T-helper 2 cell (primary cell): ENCODE measurements at places on chromosomes 2 and 18.

GRCh38 chr2:29255004-29255403 is 139.8 kb downstream of the CLIP4 start:
- DNase-seq = no peak

DNA sequence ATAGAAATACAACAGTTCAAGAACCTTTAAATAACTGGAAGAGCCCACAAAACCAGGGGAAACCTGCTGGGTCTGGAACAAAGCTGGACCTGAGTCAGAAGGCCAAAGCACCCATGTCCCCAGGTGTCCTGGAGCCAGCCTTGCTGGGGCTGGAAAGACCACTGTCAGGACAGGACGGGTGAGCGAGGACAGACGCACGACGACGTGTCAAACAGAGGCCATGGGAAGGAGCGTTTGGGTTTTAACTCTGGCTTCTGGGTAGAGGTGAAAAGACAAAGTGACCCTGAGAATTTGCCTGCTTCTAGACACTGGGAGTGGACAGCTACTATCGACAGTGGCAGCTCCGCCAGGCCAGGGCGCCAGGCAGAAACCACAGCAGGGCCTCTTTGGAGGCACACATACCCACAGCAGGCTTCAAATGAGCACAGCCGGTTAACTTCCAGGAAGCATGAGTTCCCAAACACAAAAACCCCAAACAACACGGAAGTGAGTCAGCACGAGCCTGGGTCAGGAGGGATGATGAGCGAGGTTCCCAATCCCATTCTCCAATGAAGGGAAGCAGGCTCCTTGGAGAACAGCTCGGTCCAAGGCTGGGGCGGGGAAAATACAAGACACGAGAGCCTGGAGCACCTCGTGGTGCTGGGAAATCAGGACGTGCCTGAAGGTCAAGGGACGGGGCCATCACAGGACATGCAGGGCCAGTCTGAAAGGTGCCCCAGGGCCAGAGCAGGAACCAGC is 208.0 kb downstream of the TWIST2 start:
- DNase-seq = no peak

GRCh38 chr2:5290900-5291546 is 401.2 kb upstream of the SOX11 start:
- DNase-seq = no peak

- no peak for DNase-seq
These were observed 10.3 kb downstream of the HS1BP3 start for GRCh38 chr2:20640411-20641122.

DNA sequence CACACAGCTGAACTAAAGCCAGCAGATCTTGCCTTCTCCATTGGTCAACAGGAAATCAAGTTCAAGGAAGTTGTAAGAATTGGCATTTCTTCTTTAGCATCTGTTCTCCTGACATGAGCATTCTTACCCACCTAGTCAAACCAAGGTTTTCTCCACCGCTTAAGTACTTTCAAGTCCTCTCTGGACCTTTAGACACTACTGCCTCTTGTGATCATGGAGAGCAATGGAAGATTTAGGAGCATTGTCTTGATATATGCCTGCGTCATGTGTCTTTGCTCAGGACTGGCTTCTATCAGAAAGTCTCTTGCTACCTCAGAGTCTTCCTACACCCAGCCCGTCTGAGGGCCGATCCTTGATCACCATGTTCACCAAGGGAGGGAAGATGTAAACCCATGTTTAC is 262.2 kb downstream of the PHLPP1 start:
- DNase-seq = no peak

DNA sequence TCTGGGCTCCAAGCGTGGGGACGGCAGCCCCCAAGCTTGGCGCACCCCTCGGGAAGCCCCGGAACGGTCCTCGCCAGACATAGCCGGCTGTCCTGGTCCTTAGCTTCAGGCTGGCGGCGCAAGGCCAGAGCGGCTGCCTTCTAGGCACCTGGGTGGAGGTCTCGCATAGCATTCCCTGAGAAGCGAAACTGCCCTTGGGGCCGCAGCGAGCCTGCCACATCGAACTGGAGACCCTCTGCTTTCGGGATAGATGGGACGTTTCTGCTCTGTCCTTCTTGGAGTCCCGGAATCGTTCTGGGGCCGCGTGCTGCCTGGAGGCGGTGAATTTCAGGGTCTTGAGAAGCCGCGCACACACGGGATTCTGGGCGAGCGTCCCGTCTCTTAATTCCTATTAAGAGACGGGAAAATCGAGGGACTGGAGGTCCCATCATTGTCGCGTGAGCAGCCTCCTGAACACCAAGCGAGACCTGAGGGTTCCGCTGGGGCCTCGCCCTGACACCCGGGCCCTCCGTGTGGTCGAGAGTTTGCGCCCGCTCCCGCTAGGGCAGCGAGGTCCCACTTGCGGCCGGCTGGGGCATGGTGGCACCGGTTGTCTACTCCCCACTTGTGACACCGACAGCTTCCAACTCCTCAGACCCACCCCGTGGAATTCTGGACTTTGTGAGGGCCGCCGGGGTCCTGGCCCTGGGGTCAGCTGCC is 9.7 kb upstream of the EN1 start:
- no peak for DNase-seq

- no peak for DNase-seq
These were observed 47.9 kb downstream of the FRZB start for GRCh38 chr2:182818501-182818900.

DNA sequence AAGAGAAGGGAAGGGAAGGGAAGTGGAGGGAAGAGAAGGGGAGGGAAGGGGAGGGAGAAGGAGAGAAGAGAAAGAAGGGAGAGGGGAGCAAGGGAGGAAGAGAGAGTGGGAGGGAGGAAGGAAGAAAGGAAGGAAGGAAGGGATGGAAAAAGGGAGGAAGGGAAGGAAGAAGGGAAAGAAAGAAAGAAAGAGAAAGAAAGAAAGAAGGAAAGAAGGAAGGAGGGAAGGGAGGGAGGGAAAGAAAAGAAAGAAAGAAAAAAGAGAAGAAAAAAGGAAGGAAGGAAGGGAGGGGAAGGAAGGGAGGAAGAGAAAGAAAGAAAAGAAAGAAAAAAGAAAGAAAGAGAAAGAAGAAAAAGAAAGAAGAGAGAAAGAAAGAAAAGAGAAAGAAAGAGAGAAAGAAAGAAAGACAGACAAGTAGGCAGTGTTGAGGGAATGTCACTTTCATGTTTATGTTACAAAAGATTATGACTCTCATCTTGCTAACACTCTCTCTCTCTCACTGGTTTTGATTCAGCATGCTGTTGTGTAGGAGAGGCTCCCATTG is 58.0 kb upstream of the ZNF804A start:
- no peak for DNase-seq

GRCh38 chr2:241862093-241862492 is 3.4 kb upstream of the PDCD1 start:
- DNase-seq = no peak

DNA sequence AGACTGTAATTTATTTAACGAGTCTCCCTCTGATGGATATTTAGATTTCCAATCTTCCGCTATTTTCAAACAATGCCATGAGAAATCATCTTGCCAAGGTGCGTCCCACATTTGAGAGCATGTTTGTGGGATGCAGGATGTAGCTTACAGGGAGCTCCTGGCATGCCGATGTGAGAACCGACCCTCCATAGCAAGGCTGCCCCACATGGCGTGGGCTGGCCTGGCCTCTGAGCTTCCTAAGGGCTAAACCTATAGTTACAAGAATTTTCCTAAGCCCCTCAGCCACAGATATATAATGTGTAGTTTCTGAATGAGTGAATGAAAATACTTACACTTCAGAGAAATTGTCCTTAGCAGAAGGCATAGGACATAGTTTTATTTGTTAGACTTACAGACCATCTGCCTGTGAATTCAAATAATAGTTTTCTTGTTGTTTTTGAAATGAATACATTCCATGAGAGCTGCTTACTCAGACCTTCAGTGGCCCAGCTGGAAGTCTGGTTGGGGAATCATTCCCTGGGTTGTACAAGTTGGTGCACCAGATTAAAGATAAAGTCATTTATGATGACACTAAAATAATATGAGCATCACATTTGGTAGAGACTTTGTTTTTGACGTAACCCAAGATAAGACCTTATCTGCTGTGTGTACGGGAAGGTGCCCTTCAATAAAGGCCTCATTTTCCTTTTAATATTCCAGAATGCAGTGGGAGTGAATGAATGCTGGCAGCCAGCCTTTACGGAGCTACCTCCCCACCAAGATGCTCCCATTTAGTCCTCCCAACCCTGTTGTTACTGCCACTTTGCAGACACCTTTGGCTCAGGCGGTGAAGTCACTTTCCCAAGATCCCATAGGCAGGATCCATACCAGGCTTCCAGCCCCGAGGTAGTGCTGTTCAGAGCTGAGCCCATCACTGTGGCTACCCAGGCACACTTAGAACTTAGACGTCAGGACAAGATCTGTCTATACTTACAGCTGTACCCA is 107.1 kb downstream of the GLI2 start:
- no peak for DNase-seq

- no peak for DNase-seq
These were observed 700.8 kb downstream of the RNF144A start for GRCh38 chr2:7618031-7618430.

- no peak for DNase-seq
These were observed 355.2 kb upstream of the KCNJ3 start for GRCh38 chr2:154343282-154343681.

- peak; percentile 40 for DNase-seq
These were observed 475 bp downstream of the B3GNT2 start for GRCh38 chr2:62196278-62196901.

GRCh38 chr2:119260646-119261492 is 37.2 kb downstream of the STEAP3 start:
- DNase-seq = no peak

- DNase-seq = peak; percentile 38
These were observed 132.1 kb upstream of the MAP3K20 start for GRCh38 chr2:172943539-172943938.

DNA sequence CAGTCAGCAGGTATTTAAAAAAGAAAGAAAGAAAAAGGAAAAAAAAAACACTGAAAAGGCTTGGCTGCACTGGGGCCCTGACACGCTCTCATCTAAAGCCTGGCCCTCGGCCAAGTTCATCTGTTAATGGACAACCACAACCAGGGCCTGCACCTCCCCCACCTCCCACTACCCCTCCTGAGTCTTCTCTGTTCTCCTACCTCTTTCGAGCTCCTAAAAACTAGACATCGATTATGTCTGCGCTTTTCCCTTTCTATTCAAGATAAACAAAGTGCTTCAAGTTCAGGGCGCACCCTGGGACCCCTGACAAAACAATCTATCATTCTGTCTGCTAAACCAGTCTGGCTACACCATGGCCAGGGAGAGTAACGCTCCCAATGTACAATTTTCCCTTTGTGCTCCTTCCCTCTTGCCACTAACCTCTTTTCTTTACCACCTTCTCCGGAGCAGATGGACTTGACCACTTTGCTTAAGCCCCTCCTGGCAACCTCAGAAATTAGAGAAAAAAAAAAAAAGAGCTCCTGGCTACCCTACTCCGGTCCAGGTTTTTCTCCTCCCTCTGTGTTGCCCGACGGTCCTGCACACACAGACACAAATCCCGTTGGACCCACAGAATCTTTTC is 22.7 kb downstream of the BCL11A start:
- DNase-seq = no peak

GRCh38 chr2:148102641-148103040 is 81.8 kb downstream of the MBD5 start:
- no peak for DNase-seq

DNA sequence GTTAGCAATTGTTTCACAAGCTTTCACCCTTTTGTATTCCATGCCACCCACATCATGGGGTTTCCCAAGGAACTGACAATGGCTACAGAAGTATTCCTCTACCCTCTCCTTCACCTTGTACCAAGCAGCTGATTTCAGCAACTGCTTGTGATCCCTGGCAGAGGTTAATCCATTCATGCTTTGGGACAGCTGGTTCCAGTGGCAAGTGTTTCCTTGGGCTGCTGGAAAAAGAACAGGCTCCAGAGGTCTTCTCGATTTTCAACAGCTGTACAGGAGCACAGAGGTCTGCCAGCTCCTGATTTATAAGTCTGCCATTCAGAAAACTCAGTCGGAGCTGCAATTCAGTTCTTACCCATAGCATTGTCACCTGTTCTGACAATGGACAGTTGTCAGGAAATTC is 239.2 kb upstream of the CWC22 start:
- DNase-seq = no peak

DNA sequence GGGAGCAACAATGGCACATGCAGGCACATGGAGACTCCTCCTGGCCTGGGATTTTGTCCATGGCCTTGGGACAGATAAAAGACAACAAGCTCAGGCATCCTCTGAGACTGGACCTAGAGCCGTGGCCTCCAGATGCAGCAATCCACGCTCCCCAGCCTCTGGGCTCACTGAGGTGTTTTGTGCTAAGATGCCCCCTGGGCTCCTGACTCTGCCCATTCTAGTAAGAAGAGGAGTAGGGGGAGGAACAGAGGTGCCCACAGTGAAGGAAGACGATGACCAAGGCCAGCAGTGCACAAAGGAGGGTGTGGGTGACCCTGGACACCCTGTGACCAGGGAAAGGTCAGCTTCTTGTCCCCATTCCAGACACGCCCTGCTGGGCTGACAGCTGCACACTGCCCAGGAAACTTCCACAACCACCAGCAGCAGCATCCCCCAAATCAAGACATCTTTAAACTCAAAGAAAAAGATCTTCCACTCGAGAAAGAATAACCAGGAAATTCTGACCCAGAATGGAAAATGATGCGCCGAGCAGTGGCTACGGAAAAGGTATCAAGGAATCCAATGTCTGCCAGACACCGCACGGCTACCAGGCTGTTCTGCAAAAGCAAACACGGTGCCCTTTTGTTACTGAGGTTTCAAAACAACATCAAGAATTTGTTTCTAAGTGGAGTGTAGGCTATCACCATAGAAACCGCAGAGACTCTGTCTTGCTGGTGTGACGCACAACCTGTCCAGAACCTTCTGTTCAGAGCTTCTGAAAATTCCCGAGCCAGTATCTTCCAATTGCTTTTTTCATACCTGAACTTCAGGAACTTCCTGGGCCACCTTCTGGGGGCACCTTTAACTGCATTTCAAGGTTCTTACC is 65.5 kb downstream of the ZNF516 start:
- no peak for DNase-seq

GRCh38 chr2:159715451-159715850 is 3.1 kb downstream of the MARCHF7 start:
- DNase-seq = no peak

GRCh38 chr2:28995765-28996750 is 15.0 kb downstream of the TOGARAM2 start:
- no peak for DNase-seq

- no peak for DNase-seq
These were observed 48.5 kb upstream of the CAB39 start for GRCh38 chr2:230664128-230664527.

DNA sequence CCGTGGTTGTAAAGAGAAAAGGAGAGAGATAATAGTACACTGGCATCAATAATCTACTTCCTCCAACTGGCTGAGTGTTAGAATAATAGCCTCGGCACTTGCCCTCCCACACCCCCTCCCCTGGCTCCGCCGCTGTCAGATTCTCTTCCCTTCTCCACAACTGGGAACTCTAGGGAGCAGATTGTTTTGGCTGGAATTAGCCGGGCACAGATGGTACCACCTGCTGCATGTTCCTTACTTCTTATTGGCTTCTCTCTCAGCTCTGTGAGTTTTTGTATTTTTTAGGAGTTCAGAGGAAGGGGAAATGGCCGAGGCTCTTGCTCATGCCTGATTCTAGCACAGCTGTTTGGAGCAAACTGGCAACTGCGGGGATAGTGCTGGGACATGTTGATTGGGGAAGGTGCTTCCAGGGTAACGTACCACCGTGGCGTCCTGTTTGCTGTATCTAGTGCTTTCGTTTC is 140.0 kb downstream of the ZEB2 start:
- no peak for DNase-seq
